CD4-positive, alpha-beta T cell treated with Interleukin-4 for 1 hour (primary cell): ENCODE measurements at places on chromosomes 1 and 21.

- peak; percentile 91 for DNase-seq
Observed at GRCh38 chr1:28886731-28887418, 27.5 kb upstream of the EPB41 start.

GRCh38 chr1:29508458-29509107 lies 272.3 kb downstream of the PTPRU start:
- no peak for DNase-seq

DNA sequence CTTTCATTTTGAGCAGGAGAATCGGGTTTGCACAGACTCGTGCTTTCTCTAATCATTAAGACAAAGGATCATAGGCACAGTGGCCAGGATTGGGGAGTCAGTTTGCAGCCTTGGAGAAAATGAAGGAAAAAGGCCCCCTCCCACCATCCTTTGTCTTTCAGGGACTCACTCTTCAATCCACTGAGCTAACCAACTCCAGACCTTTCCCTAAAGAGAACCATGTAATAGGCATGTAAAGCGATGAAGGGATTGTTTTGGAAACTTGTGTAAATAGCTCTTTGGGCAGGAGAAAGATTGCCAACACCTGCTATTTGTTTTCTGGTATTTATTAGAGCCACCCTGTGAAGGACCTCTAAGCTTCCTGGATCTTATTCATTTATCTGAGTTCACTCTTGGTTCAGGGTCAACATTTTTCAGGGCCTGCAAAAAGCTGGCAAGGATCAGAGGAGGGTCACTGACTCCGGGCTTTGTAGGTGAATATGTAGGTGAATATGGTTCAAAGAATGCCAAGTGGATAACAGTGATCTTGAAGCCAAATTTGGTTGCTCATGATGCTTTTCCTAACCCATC lies 192.6 kb upstream of the FGGY start:
- no peak for DNase-seq

GRCh38 chr1:84763912-84764680 lies 73.8 kb upstream of the SSX2IP start:
- no peak for DNase-seq

- peak; percentile 66 for DNase-seq
Observed at GRCh38 chr1:9825093-9826074, 1.6 kb upstream of the CLSTN1 start.

DNA sequence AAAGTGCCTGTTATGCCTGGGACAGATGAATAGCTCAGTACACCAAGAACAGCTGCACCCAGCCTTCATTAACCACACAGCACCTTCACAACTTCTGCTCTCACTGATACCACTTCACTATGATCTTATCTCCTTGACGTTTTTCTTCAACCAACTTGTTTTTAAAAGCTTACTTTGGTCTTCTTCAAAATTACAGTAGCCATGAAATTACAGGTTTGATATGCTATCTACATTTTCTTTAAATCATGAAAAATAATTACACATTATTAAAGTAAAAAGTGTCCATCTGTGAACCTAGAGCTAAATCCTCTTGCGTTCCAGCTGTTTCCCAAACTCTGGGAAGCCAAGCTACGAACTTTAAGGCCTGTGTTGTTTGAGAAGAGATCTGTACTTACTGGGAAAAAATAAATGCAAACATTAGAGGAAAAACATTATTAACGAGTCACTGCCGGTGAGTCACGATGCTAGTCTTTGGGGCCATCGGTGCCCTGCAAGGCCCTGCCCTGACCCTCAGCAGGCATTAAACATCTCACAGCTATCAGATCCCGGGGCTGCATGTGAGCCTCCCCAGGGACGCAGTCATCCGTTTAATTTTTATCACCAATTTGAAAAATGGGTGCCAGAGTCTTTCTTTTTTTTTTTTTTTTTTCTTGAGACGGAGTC lies 56.3 kb upstream of the GPR153 start:
- no peak for DNase-seq

DNA sequence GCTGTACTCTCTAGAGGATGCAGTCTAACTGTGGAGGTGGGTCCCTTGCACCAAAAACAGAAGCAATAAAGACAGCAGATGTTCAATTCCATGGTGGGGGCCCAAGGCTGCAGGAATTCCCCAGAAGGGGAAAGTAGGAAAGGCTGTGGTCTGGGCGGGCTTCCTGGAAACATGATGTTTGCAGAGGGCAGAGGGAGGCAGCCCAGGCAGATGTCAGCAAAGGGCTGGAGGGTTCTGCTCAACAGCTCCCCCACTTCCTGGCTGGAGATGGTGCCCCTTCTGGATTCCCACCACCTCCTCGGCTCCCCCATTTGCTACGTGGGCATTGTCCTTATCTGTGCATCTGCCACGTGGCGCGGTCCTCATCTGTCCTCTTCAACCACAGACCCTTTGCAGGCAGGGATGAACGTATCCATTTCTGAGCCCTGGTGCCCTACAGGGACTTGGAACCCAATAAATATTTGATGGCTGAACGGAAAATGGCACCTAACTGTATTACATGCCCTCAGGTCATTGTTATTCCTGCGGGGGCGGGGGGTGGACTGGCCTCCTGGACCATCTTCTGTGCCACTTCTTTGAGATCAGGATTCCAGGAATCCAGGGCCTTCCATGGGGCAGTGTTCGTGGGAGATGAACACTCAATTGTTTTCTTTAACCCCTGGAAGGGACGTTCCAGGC lies 8.4 kb upstream of the GUCA2B start:
- DNase-seq = no peak

DNA sequence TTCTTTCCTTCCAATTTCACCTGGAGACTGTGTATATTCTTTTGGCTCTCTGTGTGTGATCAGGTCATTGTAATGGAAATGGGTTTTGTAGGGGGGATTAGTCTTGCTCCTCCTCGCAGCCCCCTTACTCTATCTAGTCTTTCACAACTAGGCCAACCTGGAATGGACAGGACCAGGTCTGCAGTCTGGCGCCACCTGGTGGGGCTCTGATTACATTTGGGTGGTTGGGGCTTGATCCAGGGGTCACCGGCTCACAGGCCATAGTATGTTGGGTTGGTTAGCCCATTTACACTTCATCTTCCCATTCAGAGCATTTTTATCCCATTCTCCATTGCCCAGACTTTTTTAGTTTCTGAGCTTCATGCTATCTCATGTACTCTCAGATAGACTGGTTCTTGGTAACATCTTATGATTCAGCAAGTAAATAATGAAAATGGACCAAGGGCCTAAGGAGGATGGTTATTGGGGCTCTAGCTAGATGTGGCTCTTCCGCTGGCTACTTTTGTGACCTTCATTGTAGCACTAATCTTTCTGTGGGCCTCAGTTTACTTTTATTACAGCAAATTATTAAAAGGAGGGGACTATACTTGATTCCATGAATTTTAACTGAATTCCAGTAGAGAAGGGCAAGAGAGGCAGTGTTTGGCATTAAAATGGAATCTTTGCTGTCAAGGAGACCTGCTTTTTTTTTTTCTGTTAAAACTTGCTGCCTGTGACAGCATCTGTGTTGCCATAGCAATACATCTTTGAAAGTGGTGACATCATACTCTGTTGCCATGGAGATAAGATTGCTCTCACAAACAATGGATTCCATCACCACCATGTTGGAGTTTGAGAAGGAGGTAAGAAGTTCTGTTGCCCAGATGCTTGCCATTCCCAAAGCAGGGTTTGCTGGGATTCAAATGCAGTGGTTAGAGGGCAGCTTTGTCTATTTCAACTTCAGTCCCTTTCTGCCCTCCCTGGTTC lies 150.1 kb downstream of the PLXNA2 start:
- peak; percentile 42 for DNase-seq

DNA sequence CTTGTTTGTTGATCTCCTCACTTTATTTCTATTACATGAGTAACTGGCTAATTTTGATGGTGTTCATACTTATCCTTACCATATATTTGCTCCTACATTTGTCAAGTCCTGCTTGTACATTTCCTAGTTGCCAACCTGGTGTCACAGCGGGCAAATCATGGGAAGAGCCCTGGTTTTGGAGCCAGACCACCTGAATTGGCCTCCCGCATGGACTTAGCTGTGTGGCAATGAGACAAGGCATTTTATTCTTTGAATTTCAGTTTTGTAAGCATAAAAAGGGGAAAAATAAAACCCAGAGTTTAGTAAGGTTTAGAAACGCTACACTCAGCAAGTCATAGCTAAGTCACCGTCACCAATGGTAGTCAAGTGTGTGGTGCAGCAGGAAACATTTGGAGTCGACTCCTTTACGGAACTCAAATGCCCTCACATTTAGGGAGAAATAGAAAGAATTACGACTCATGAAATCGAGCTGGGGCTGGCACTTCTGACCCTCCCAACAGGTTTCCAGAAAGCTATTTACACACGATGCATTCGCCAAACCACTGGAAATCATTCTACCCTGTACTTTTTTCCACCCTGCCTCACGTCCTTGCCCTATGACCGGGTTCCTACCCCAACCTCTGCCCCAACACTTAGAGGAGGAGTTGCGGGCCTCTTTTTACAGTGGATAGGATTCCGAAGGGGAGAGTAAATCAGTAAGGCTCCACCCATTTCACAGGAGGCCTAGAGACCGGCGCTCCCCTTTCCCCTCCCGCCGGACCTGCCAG lies 492 bp upstream of the PGM1 start:
- DNase-seq = no peak

DNA sequence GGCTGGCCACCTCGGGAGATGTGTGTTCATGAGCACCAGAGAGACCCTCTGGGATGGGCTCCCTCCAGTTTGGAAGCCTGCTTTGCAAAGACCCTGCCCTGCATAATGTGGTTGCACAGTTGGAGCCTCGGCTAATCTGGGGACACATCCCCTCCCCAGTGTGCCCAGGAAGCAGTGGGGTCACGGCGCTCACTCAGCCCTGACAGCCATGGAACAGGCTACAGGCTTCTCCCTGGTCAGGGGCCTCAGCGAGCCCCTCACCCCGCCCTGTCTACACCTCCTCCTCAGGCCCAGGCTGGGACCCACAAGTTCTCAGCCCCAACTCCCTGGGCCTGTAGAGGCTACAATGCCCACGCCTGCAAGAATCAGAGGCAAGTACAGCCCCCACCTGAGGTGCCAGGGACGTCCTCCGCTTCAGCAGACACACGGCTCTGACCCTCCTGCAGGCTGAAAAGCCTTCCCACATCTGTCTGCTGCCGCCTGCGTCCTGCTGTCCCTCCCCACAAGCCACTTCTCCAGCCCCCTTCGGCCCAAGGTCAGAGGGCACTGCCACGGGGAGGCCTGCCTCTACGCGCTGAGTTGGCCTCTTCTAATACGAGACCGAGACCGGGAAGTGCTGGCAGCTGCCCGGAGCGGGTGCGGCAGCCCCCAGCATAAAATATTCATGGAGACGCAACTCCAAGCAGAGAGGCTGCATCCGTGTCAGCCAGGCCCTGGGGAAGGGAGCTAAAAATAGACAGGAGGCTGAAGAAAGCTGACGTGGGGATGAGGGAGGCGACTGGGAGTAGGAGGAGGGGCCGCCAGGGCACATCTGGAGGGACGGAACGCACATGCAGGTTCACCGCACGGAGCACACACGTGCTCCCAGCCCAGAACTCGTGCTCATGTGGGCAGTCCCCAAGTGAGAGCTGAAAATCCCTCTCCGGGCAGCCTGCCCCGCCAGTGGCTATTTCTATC lies 15.2 kb upstream of the GPR153 start:
- DNase-seq = no peak

- no peak for DNase-seq
Observed at GRCh38 chr21:28769683-28770082, 223.0 kb downstream of the LTN1 start.

DNA sequence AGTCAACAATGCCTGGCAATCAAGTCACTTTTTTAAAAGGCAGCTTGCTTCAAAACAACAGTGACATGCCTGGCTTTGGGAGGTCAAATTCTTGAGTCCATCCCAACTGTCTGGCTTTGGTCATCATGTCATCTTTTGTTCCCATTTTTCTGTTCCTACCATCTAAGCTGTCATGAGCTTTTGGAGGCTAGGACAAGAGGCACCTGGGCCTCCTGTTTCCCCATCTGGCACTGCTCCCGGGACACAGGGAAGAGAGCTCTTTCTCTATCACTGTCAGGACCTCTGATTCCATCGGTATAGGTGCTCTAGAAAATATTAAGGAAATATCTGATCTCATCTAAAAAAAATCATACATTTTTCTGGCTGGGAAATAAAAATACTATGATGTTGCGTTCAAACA lies 156.3 kb downstream of the CLIC6 start:
- DNase-seq = no peak

- no peak for DNase-seq
Observed at GRCh38 chr1:156429313-156430060, 60.5 kb downstream of the RHBG start.

GRCh38 chr1:8962812-8963530 lies 17.3 kb downstream of the CA6 start:
- DNase-seq = peak; percentile 41

DNA sequence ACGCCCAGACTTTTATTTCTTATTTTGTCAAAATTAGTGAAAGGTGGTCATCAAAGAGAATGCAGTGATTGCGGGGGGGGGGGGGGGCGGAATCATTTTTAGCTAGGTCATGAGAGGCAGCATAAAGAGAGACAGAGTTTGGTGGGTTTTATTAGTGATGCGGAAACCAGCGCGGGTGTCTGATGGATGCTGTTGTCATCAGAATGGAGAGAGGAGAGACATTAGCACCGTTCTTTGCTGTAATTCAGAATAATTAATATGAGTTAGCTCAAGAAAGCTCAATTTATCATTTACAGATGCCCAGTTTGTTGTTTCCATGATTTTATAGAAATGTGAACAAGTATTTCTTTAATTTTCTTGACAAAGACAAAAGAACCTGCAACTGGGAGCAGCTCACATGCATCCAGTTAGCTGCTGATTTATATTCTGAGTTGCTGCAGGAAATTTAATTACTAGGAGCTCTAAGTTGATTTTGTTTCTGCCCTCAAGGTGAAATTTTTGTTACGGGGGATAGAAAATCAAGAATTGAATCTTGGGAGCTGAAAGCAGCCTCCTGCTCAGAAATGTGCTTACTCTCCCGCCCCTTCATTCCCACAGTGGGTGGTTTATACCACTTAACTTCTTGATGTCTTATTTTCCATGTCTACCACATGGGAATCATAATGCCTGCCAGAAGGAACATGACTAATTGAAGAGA lies 133.4 kb upstream of the MAP1LC3C start:
- DNase-seq = no peak
